Large intestine (tissue), 12 donors: ENCODE measurements at places on chromosomes 16 and 17.

DNA sequence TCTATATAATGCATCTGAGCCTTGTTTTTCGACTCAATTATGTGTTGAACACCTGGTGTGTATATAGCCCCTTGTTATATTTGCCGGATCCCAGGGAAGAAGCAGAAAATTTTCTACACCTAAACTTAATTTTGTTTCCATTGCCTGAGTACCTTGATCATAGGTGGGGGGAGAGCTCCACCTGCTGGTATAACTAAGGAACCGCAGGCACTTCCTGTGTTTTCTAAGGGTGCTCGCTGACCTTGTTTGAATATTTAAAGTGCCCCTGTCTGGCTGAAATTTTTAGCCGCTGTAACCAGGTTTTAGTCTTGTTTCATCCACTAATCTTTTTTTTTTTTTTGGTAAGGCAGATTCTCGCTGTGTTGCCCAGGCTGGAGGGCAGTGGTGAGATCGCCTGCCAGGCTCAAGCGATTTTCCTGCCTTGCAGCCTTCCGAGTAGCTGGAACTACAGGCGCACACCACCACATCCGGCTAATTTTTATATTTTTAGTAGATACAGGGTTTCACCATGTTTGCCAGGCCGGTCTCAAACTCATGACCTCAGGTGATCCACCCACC, 6.5 kb upstream of the NUBP1 start:
- DNase-seq, result peak; percentile 43

DNA sequence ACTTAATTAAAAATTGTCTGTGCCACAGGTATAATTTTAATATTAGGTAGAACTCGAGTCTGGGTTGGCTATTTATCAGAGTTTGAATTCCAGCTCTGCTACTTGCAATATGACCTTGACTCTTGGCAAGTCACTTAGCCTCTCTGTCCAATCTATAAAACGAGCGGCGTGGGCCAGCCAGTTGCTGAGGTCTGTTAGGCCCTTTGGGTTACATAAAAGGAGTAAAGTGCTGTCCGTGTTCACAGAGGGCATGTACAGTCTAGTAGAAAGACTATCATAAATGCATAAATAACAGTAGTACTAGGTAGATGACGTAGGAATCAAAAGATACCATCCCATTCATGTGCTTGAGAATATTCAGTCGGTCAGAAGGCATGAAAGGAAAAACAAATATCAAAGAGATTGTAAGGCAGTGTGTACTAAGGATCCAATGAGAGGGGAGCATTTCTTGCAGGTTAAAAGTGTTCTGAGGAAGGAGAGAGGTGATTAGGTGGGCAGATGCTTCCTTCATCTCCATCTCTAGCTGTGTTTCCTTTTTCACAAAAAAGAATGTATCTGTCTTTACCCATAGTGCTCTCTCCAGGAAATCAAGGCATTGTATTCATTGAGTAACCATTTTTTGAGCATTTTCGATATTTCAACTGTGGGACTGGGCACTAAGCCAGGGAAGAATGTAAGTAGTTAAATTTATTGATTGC, 2.4 kb downstream of the TNRC6A start:
- DNase-seq, result no peak

DNA sequence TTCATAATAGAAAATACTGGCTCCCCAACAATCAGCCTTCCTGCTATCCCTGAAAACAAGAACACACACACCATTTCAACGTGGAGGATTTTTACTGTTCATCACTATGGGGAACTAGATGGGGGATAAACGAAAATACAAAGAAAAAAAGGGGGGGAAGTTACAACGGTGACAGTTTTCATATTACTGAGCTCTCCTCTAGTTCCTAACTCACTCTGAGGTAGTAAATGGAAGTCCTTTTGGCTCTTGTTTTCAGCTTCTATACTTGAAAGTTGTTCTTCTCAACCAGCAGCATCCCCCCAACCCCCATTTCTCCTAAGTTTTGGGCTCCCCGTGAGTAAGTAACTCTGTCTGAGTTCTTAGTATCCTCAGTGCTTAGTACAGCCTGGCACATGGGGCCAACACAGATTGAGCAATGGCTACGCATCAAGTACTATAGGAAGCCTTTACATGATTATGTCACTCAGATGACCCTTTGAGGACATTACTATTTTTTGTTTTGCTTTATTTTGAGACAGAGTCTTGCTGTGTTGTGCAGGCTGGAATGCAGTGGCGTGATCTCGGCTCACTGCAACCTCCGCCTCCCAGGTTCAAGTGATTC, 4.2 kb upstream of the CORO7 start:
- DNase-seq, result no peak

DNA sequence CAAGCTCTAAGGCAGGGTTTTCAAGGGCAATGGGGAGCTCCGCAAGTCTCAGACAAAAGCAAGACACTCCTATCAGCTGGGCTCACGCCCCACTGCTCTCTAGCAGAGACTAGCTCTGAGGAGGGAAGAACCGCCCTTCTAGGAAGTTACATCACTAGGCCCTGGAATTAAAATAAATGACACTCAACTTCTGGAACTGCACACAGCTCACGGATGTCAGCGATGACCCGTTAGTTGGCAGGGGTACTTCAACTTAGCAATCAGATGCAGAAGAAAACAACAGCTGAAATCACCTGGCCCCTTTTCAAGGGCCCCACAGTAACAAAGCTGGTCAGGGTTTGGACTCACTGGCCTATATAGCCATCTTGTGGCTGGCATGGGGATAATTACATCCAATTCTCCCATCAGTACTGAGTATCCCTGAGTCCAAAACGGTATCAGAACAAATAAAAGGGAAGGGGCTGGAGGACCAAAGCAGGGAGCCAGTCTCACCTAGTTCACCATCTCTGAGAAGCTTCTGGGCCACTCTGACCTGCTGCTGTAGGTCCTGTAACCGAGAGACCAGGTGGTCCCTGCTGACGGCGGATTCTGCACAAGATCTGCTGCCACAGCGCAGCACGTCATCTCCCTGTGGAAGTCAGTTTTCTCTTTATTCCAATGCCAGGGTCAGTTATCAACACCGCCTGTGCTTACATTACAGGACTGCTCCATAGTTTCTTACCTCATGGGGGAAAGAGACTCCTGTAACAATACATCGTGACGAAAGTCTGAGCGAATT, 22.2 kb downstream of the SERPINF1 start:
- peak; percentile 79 for DNase-seq

- DNase-seq, result no peak
Measured at GRCh38 chr17:10370016-10370608, 2.7 kb downstream of the MYH13 start.

GRCh38 chr16:2372684-2373083, 32.2 kb upstream of the ABCA3 start:
- DNase-seq, result peak; percentile 38

DNA sequence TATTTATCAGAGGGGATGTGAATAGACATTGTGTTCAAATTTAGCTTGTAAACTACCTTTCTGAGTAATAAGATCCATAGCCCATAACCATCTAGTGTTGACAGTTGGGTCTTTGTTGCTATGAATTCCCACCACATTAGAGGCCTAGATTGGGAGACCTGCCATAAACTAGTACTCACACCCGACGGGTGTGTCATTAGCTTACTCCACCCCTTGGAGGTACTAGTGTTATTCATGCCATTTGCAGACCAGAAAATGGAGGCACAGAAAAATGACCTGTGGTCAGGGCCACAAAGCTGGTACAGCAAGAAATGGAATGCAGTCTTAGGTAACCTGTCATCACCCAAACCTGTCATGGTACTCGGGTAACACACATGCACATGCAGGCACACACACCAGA, 41.3 kb upstream of the BCAR1 start:
- DNase-seq, result no peak
